ENCODE measurements at places on chromosomes 16 and 17.

- no peak for DNase-seq
Observed at GRCh38 chr17:36743130-36743529, 141.7 kb downstream of the MRM1 start.

GRCh38 chr17:49633762-49634484 is 44.0 kb downstream of the SPOP start:
- DNase-seq = no peak

GRCh38 chr16:54503011-54503855 is 216.6 kb upstream of the IRX3 start:
- DNase-seq = peak; percentile 78

DNA sequence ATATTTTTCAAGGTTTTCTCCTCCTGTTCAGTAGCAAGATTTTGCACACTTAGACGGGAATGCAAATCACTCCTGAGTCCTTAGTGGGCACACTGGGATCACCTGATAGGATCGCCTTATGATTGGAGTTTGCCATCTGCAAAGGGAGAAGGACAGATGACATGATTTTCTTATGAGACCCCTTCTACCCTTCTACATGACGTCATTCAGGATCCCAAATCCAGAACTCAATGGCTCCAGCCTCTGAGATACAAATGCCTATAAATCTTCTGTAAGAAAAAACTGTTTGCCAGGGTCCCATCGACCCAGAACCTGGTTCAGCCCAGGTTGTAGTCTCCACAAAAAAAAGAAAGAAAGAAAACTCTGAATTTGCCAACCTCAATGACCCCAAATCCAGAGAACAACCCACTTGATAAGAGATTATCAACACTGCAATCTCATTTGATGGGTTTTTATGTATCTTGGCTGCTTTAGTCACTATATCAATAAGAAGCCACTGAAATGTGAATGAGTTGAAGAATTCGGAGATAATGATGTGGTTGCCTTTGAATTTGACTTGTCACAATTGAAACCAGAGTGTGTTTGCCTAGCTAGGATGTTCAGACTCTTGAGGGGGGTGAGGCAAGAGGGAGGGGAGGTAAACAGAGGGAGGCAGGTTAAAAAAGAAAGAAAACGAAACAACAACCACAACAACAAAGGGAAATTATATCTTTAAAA is 6.7 kb downstream of the ZNF423 start:
- no peak for DNase-seq

GRCh38 chr17:59371416-59372100 is 40.1 kb downstream of the YPEL2 start:
- DNase-seq = no peak

DNA sequence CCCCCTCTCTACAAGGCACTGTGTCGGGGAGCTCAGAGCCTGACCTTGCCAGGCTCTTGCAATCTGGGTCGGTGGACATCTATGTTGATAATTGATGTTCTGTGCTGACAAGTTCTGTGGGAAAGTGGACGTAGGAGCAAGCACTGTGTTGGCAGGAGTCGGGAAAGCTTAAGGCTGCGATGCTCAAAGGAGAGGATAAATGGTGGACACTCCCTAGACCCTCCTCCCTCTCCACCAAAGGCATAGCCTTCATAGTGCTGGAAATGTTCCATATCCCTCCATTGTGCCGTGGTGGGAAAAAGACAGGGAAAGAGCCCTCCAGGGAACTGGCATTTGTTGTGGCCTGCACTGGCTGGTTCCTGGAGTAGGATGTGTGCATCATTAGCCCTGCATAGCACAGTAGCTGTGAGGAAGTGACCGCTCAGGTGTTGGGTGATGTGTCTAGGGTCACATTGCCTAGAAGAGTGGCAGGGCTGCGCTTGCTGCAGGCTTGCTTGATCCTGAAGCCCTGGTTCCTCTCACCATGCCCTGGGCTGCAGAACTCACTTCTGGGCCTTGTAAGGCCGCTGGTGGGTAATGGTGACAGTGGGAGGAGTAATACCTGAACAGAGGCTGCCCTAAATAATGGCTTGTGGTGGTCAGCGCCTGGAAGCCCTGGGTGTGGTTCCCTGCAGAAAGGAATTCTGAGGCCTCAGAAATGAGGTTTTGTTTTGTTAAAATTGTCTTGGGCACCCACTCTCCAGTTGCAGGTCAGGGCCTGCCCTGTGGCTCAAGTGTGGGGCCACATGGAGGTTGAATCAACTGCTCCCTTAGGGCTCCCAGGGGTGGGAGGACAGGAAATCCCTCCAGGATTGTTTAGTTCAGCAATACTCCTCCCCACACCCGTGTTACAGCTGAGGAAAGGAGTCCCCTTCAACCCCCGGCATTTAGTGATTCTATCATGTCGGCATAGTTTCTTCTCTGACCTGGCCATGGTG is 62.6 kb downstream of the KSR1 start:
- DNase-seq = no peak

DNA sequence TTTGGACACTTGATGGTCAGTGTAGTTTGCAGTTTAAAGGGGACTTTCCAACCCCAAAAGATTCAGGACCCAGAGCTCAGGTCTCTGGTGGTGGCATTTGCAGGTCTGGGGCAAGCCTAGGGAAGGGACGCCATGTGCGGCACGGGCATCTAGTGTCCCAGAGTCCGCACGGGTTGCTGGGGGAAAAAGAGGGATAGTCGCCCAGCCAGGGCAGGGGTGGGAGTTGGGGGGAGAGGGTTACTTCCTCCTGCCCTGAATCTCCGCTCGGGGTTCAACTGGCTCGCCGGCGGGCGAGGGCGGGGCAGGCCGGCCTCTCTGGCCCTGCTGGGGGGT is 239 bp upstream of the CA7 start:
- no peak for DNase-seq

DNA sequence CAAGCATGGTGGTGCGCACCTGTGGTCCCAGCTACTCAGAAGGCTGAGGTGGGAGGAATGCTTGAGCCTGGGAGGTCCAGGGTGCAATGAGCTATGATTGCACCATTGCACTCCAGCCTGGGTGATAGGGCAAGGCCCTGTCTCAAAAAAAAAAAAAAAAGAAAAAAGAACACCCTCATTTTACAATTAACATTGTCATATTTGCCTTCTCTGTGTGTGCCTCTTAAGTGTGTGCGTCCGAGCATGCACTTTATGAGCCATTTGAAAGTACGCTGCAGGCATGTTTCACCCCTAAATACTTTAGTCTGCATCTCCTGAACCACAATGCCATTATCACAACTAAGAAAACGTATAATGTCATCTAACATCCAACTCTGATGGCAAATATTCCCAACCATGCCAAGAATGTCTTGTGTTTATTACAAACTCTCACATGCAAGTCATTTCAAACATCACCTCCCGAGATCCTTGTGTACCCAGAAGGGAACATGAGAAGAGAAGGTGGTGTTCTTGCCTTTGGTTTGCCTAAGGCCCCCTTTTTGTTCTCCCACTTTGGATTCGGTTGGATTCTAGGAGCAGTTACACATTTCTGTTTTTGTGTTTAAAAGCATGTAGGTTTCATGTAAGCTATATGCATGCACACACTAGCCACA is 38.0 kb downstream of the CDH1 start:
- no peak for DNase-seq

GRCh38 chr16:3780570-3780969 is 63.2 kb upstream of the TRAP1 start:
- DNase-seq = no peak

GRCh38 chr17:40550608-40551007 is 14.7 kb downstream of the CCR7 start:
- no peak for DNase-seq

GRCh38 chr17:13268791-13269595 is 251.2 kb upstream of the ELAC2 start:
- no peak for DNase-seq

GRCh38 chr16:76976101-76976500 is 214.9 kb upstream of the MON1B start:
- no peak for DNase-seq

GRCh38 chr17:58311429-58311894 is 17.1 kb downstream of the TSPOAP1 start:
- DNase-seq = no peak

- no peak for DNase-seq
Observed at GRCh38 chr16:16817196-16817595, 438.3 kb downstream of the NPIPA7 start.

DNA sequence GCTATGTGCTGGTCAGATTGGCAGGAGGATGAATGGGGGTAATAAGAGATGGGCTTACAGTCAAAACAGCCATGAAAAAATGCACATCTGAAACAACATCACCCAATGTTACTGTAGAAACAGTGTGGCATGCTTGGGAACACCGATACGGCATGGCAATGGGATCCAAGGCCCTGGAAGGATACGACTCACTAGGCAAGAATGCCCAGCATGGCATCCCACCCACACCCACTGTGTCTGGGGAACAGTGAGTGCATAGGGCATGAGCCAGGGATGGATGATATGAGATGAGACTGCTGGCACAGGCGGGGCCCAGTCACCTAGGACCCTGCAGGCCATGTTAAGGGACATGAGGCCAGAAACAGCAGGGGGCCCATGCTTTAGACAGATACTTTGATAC is 11.5 kb downstream of the TRIM25 start:
- DNase-seq = no peak

DNA sequence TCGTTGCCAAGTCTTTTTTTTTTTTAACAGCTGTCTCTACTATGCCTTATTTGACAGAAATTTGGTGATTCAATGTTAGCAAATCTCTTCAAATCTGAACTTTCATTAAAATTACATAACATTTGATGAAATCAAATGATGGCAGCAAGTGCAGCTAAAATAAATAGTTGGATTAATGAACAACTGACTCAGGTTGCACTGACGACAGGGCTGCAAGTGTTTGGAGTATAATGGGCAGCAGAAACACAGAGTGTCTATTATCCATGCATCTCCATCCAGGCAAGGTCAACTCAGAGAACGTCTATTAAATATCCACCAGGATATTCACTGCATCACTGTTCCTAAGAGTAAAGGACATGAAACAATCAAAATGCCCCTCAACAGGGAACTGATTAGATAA is 109.8 kb downstream of the SLC39A11 start:
- DNase-seq = no peak

DNA sequence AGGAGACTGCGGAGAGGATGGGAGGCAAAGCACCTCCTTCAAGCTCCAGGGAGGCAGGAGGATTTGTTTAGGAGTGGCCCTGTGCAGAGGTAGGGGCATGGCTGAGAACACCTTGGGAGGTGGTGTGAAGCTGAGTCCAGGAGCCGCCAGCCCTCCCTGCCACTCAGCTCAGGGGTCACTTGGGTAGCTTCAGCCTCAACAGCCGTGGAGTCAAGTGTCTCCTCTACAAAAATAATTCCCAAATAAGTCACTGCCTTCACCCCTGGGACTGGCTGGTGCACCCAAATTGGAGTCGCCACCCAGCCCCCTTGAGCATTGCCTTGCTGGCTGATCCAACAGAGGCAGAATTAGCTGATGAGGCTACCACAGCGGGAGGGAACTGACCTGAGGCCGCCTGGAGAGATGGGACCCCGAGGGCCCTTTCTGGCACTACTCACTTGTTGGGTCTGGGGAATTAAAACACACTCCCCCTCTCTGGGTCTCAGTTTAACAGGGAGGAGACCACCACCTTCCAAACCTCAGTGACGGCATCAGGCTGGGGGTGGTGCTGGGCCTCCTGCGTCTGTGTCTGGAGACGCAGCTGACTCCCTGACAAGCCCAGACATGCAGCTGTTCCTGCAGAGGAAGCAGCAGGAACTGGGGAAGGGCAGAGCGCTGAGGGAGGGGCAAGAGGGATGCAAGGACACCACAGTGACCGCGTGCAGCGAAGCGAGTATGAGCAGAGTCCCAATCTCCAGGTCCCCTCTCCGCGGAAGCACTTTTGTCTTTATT is 87.9 kb upstream of the TOB1 start:
- peak; percentile 56 for DNase-seq

- DNase-seq = no peak
Observed at GRCh38 chr17:79085921-79086551, 11.4 kb downstream of the ENGASE start.

DNA sequence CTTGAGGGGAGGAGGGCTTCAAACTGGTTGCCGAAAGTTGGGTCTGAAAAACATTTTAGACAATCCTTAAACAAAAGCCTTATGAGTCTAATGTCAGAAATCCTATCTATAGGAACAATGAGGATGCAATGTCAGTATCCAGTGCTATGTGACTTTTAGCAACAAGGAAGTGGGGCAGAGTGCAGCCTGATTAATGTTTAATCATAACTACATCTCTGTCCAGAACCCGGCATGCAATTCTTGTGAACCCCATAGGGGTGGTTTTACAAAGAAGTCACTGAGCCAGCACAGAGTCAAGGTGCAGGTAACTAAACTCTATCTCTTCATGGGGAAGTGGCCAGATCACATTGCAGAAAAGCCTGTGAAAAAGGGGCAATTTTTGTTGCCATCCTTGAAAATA is 267.5 kb downstream of the HS3ST4 start:
- DNase-seq = no peak

DNA sequence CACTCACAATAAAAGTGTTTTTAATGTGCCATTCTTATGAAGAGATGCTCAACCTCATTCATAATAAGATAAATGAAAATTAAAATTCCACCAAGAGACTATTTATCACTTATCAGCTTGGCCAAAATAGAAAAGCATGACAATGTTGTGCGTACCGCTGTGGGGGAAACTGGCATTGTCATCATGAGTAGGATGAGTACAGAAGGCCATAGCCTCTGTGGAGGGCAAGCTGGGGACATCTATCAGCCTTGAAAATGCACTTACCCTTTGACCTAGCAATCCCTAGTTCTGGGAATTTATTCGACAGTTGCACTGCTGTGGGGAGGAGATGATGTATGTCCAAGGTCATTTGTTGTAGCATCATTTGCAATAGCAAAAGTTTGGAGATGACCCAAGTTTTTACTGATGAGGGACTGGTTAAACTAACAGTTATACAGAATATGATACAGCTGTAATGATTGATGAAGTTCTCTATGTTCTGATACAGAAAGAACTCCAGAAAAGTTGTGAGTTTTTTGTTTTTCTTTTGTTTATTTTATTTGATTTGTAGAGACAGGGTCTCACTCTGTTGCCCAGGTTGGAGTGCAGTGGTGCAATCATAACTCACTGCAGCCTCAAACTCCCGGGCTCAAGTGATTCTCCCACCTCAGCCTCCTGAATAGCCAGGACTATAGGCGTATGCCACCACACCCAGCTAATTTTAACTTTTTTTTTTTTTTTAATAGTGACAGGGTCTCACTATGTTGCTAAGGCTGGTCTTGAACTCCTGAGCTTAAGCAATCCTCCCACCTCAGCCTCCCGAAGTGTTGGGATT is 13.7 kb upstream of the PRKCB start:
- no peak for DNase-seq

DNA sequence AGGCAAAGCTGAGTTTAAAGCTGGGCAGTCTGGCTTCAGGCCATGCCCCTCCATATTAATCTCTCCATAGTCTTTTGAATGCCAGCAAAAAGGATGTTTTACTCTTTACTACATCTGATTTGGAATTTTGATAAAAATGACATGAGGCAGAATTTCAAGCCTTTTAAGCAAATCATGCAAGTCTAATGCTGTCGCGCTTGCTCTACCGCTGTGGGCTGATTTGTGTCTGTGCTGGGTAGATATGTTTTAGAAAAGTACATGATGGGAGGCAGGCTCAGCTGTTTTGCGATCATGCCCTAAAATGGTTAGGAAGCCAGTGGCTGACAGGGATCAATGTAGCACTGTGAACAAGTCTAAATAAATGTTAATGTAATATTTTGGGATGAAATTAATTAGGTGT is 311.9 kb downstream of the CA10 start:
- DNase-seq = no peak
